ENCODE measurements at places on chromosomes 13 and 19. TPM values are rescaled to one million over a fixed set of nuclear protein-coding genes. Genes with fewer than 3 reads are reported as not detected.

GRCh38 chr13:90867336-90867683 is 480.2 kb upstream of the MIR17HG start:
- no peak overlapping the region for H3K4me3 ChIP-seq
- H3K36me3 ChIP-seq, result no peaks in the 10 kb centered on the region
- DNase-seq, result no peak
- H3K4me1 ChIP-seq, result no peaks in the 10 kb centered on the region

DNA sequence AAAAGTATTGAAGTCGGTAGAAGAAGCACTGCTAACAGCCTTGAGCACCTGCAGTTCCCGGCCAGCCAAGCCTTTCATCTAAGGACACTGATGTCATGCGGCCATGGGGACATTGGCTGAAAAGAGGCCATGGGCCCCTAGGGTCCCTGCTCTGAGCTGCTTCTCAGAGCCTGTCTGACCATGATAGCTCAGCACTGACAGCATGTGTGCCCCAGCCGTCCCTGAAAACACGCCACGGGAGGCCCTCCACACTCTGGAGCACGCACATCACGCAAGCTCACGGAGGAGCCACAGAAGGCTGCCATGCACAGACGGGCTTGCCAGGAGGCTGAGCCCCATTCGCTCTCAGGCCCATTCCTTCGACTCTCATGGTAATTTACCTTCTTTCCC is 51.8 kb downstream of the MLLT1 start:
- H3K4me1 ChIP-seq, result peaks cover 14% of the 10 kb centered on the region
- no peaks in the 10 kb centered on the region for H3K27me3 ChIP-seq
- DNase-seq, result no peak
- no peak overlapping the region for H3K4me3 ChIP-seq

DNA sequence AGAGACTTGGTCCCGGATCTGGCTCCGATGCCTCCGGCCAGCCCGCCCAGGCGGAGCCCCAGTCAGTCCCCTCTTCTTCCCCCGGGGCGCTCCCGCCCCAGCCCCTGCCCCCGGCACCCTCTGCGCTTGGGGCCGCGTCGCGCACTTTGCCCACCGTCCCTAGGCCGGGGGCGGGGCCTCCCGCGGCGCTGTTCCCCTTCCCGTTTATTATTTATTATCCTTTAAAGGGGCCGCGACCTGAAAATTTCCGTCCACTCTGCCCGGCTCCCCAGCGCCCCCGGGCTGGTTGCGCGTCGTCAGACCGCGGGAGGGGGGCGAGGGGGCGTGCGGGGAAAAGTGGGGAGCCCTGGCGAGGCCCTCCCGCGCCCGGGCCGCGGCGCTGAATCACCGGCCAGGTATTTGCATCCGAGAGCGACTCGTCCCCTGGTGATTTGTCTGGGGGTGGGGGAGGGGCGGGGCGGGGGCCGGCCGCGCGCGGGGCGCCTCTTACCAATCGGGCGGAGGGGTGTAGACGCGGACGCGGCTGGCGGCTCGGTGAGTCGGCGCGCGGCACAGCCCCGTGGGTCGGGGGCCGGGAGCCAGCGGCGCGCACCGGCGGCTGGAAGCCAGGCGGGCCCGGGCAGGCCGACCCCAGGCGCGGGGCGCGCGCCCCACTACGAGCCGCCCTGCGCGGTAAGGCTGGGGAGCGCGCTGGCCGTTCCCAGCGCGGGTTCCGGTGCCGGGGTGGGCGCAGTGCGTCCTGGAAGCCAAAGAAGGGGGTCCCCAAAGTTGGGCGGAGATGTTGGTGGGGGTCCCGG is at the start of gene ARID3A:
Gene ARID3A (plus strand): TSS at position 510 of the 797 bp plus-strand sequence. CDS start 3,494 bp downstream, outside the sequence.
- no peaks in the 10 kb centered on the region for H3K27me3 ChIP-seq
- no peaks in the 10 kb centered on the region for H3K36me3 ChIP-seq
- peak within 1 kb of the TSS; percentile 89 for H3K4me3 ChIP-seq
- peak; percentile 65 for DNase-seq
- H3K27ac ChIP-seq, result peak within 1 kb of the TSS; percentile 24

DNA sequence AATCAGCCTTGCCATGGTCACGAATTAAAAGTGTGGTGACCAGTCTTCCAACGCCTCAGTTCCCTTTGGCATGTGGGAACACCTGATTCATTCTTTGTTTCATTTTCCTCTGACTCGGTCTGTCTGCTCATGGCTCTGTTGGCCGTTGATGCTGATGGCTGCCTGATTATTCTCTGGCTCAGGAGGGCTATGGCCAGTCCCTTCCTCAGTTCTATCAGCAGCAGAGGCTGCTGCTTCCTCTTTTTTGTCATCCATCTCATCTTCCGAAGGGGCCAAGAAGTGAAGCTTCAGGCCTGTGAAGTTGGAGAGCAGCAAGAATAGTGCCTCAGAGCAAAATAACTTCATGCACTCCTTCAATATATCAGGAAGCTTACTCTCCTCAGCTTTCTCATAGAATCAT is 9.5 kb upstream of the MLNR start:
- H3K27me3 ChIP-seq, result no peaks in the 10 kb centered on the region
- peaks cover 9% of the 10 kb centered on the region for H3K4me1 ChIP-seq
- DNase-seq, result no peak
- H3K36me3 ChIP-seq, result peaks cover 2% of the 10 kb centered on the region
- H3K27ac ChIP-seq, result no peak overlapping the region
- no peak overlapping the region for H3K4me3 ChIP-seq

GRCh38 chr19:38250428-38250820 is 5.8 kb downstream of the PPP1R14A start:
- peaks cover 3% of the 10 kb centered on the region for H3K4me1 ChIP-seq
- H3K4me3 ChIP-seq, result no peak overlapping the region
- H3K27ac ChIP-seq, result no peak overlapping the region
- peaks cover 14% of the 10 kb centered on the region for H3K27me3 ChIP-seq

Gene GGN
- total RNA-seq, result not detected

Gene SOX1
- total RNA-seq, result not detected

Gene TIMM29
- total RNA-seq, result 21.0 TPM

Data from T-helper 17 cell (primary cell).